Central memory CD4-positive, alpha-beta T cell (primary cell): ENCODE measurements at places on chromosomes 1 and 21.
A peak's percentile ranks its signal among the peaks of the same experiment; 100 is the strongest.

DNA sequence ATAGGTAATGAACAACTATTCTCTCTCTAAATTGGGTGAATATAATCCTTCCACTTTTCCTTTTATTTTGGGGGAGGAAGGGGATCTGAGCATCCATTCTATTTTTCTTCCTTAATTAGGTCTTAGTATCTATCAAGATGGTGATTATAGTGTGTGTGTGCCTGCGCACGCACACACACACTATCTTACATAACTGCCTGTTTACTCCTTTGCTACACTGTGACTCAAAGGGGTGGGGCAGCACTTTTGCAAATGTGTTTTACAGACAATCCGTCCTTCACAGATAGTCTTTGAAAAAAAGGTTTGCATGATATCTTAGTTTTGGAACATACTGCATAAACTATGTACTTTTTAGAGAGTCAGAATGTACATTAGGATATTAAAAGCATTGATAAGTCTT is 191.5 kb downstream of the SDCCAG8 start:
- DNase-seq, result no peak

DNA sequence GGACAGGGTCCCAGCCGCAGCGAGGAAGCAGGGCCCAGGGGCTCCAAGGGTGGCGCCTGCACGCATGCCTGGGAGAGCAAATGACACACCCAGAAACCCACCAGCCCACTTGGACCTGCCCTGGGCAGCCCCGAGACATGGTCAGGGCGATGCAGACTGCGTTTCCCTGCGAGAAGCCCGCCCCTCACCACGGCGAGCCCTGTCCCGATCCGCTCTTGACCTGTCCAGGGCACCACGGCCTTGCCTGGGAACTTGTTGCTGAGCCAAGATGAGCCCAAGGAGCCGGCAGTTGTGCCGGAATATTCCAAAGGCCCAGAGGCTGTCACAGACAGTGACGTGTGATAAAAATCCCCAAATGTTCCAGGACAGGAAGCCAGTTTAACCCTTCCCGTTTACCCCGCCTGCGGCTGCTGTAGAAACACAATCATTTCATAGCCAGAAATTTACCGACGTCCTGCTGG is 78.1 kb downstream of the SIK1 start:
- no peak for DNase-seq

GRCh38 chr1:213719462-213719861 is 268.3 kb upstream of the PROX1 start:
- DNase-seq, result no peak

- peak; percentile 80 for DNase-seq
Measured at GRCh38 chr1:151024540-151025146, 11.7 kb upstream of the BNIPL start.

- DNase-seq, result no peak
Measured at GRCh38 chr1:155003766-155004351, 1.3 kb downstream of the ZBTB7B start.

DNA sequence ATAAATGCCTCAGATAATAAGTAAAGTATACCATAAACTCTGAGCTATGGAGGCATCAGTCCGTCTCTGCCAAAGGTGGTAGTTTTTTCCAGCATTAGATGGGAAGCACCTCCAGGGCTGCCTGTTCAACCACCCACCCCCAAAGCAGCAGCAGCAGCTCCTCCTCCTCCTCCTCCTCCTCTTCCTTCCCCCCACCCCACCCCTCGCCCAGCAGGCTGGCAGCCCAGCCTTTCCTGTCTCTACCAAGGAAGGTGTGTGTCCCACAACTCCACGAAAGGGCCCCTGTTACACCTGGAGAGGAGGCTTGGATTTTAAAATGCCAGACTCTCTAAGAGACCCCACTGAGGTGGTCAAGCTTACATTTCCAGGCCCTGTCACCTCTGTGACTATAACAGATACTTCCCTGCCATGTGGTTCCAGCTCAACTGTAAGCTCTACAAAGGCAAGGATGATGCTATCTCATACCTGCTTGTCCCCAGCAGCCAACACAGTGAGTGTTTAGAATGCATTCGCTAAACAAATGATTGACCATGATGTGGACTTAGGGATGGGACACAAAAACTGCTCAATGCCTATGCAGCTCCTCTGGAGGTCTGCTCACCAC is 76.7 kb downstream of the GFI1 start:
- no peak for DNase-seq

DNA sequence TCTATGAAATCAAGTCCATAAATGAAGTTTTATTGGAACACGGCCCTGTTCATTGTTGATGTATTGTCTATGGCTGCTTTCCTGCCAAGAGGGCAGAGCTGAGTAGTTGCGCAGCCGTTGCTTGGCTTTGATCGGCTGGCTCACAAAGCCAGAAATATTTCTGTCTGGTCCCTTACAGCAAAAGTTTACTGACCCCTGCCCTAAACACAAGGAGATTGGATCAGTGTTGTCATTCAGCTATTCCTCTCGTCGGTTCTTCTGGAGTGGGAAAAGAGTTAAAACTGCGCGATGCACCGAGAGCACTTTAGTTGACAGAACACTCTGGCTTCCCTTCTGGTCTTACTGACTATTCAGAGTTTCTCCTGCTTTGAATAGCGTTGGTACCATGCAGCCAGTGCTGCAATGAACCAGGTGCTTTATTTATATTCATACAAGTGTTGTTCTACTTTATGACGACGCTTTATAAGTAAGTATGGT is 868 bp downstream of the ZBTB40 start:
- peak; percentile 33 for DNase-seq

DNA sequence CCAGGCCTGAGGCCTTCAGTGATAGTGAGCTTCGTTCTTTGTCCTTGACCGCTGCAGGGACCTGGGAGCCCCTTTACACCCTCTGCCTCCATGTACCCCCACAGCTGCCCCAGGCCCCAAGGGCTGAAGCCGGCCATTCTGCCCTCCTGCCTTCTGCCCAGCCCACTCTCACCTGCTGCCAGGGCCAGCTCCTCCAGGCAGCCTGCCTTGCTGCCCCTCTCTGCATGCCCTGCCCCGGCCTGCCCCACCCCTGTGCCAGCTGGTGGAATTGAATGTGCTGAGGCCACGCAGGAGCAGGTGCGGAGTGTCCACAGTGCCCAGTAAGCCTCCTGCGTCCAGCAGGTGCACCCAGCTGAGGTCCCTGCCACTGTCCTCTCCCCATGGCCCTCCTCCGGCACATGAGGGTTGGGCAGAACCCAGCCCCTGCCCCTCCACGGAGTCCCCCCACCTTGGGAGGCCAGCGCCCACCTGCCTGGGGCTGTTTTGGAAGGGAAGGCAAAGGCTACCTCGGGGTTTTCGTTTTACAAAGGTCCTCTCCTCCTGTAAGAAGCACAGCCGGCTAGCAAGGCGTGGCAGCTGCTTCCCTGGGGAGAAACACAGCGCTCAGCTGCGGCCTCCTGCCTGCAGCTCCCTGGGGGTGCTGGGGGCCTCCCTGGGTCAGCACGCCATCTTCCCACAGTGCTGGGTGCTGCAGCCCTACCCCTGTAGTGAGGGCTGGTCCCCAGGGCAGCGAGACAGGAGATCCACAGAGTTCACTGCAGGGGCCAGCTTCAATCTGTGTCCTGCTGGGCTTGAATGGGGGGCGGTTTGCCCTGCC is 21.0 kb downstream of the MMEL1 start:
- DNase-seq, result no peak

DNA sequence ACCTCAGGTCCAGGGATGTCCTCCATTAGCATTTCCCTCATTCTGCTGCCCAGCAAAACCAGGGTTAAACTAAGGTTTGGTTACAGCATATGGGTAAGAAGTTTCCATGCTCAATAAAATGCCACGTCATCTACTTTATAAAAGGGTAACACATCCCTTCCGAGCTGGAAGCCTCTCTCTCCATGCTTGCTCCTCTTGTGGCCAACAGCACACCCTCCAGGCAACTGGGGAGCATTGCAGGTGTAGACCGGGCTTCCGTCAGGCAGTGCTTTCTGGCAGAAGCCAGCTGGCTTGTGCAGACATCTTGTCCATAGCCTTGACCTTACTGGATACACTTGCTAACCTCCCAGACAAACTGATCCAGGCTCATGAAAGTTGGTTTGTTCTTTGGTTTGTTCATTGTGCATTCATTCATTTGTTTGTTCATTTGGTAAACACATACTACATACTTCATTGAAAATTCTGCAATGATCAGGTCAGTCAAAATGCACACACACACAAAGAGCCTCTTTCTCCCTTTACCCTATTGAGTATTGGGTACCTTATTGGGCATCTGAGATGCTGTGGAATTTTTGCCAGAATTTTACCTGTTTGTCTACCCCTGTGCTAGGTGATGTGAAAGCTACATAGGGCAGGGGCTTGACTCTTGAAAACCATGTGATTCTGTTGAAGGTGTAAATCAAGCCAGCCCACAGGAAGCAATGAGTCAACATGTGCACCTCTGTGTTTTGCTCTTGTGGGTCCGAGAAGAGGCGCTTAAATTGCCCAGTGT is 422.8 kb downstream of the CAMTA1 start:
- DNase-seq, result no peak

DNA sequence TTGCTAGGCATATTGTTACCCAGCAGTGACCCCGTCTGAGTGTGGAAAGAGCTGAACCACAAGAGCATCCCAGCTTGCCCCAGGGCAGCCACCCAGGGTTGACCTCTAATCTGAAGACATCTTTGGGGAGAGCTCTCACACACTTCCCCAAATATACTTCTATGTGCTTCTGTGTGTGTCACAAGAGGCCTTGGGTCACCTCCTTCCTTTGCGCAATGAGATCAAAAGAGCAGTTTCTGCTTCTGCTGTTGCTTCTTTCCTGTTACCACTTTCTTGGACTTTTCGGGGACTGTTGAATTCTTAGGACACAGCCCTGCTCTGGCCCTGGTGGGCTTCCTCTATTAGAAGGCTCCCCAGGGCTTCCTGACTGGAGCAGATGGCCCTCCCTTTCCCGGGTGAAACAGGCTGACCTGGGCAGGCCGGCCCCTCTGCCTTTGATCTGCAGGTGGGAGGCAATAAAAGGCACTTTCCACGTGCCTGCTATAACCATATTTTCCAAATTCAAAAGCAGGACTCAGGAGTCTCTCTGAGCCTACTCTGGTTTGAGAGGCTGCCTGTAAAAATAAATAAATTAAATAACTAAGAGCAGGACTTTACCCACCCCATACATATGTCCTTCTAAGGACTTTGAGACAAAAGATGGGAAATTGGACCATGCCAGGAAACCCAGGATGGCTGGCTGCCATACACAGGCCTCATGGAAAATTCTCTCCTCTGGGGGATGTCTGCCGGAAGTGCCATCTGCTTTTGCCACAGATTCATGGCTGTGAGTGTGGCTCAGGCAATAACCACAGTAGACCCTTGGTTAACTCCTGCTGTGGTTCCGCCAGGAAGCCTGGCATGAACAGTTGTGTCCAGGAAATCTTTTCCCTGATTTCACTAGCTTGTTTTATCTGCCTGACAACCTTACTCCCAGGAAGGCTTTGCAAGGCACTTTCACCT is 28.3 kb upstream of the RCSD1 start:
- DNase-seq, result no peak

DNA sequence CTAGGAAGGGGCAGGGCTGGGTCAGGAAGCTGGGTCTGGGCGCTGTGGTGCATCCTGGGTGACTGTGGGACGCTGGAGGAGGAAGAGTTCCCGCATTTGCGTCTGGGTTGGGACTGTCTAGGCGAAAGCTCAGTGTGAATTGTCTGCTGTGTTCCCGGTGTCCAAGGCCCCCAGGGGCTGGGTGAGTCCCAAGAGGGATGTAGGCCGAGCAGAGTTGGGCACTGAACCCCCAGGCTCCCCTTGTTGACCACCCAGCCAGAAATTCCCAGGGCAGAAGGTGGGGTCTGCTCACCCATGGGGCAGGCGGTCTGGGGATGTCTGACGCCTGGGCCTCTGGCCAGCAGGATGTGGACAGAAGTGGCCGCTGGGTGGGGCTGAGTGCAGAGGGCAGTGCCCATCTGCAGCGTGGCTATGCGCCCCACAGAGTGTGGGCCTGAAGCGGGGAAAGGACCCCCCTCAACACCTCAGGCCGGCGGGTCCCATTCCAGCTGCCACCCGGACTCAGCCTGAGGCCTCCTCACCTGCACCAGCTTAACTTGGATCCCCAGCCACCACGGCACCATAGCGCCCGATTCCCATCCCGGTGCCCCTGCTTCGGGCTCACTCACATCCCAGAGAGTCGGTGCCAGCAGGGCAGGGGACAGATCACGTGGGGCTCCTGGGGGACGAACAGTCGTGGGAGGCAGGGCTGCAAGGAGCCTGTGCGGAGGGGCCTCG is 37.0 kb upstream of the POFUT2 start:
- no peak for DNase-seq

DNA sequence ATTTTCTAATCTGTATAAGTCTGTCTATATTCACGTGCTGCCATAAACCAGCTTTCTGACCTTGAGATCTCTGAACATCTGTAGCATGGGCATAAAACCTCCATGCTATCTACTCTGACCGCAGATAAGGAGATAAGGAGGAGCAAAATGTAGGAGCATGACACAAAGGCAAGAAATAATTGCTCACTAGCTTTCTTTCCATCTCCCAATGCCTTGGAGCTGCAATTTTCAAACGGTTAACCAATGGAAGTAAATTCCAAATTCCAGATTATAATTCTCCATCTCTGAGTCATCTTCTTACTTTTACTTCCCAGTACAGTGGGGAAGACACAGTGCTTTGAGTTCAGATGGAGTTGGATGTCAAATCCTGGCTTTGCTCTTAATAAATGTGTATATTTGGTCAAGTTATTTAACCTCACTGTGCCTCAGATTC is 41.6 kb downstream of the CD58 start:
- DNase-seq, result no peak

DNA sequence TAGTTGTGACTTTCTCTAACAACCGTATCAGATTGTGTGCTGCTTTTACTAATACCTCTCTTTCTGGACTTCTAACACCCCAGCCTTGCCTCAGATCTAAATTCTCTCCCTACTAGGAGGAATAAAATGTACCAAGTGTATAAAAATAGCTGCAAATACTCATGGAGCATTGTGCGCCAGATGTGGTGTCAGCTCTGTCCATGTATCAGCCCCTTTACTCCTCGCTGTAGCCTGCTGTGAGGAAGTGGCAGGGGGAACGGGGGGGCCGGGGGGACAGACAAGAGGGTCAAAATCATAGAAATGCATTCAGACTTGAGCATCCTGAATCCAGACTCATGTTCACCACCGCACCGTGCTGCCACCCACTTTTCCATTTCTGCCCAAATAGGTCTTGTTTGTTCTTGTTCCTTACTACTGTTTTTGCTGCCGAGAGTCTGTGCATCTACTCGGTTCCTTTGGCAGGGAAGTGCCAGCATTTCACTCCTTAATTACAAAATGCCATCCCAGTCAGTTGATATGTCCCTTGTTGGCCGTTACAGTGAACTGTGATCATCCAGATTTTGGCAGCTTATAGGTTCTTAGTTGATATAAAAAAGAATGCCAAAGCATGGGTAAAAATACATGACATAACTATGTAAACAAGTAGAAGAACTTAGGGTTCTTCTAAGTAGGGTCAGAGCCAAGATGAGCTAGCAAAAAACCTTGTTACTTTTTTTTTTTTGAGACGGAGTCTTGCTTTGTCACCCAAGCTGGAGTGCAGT is 76.4 kb downstream of the UBE4B start:
- DNase-seq, result no peak
